Lung microvascular endothelial cell (primary cell): ENCODE measurements at places on chromosomes 12 and 14. TPM values are rescaled to one million over a fixed set of nuclear protein-coding genes. Genes with fewer than 3 reads are reported as not detected.
A peak's percentile ranks its signal among the peaks of the same experiment; 100 is the strongest.

DNA sequence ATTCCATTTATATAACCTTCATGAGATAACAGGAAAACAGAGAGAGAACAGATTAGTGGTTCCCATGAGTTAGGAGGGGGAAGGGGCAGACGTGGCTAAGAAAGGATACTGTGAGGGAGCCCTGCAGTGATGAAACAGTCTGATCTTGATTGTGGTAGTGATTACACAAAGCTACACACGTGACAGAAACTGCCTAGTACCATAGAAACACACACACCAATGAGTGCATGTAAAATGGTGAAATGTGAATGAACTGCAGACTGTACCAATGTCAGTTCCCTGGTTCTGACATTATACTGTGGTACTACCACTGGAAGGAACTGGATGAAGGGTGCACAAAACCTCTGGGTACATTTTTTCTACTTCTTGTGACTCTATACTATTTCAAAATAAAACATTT lies 36.9 kb downstream of the NRDE2 start:
- no peak for DNase-seq

DNA sequence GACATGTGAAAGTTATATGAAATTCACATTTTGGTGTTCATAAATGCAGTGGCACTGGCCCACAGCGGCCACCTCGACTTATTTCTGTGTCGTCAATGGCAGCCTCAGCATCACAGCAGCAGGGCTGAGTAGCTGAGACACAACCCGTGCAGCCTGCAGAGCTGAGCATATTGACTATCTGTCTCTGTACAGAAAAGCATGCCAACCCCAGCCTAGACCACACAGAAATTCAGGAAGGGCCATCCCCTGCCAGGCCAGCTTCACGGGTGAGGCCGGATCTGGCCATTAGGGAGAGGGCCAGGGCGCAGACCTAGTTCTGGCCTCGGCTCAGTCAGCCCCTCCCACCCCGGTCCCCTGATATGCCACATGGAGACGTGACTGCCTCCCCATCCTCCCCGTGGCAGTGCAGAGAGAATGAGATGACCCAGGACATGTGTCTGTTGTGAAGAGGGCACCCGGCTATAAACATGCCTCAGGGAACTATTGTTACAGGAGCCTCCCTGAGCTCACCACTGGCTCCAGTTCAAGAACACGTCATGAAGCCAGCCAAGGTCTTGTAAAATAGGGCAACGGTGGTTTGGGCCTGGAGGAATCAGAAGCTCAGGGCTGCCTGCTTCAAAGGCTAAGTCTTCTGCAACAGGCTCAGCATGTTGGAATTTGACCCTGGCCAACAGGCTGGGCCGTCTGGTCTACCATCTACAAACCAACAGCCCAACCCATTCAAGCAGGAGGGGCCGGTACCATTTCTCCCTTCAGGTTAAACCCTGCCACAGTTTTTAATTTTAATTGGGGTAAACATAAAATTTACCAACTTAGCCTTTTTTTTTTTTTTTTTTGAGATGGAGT lies 25.5 kb downstream of the SCARB1 start:
- peak; percentile 93 for DNase-seq

GRCh38 chr12:38123566-38124246 lies 192.9 kb upstream of the ALG10B start:
- no peak for DNase-seq

Gene PRB2
- not detected in 2 replicates for total RNA-seq
